BJ (cell line): ENCODE measurements at places on chromosomes 12 and 14. TPM values are rescaled to one million over a fixed set of nuclear protein-coding genes. Genes with fewer than 3 reads are reported as not detected.

- DNase-seq, result no peak
Measured at GRCh38 chr14:104113631-104114420, 24.6 kb upstream of the KIF26A start.

- DNase-seq, result no peak
Measured at GRCh38 chr12:57173089-57173488, 25.7 kb upstream of the LRP1-AS start.

DNA sequence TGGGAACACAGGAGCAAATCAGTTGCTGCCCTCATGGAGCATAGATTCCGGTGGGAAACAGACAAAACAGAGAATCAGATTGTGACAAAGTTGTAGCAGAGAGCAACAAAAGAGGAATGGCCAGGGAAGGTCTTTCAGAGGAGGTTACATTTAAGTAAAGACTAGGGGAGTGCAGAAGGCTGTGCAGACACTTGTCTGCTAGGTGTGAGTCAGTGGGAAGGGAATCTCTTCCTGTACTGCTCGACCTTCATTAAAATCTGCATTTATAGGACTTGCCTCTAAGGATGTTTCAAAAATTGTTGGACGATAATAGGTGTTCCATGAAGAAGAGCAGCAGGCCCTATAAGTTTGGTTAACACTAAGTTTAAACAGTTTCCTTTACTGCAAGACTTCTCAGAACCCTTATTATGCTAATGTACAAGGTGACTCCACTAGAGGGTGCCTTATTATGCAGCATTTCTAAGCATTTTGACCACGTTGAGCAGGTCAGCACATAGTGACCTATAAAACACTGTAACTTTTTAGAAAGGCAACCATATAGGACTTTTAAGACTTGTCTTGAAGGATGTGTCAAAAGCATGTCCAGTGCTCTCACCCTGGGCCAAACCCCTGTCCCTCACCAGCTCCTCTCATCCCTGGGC lies 91.8 kb upstream of the RIC8B start:
- no peak for DNase-seq

Gene TMPRSS12
- not detected in 2 replicates for polyA plus RNA-seq

DNA sequence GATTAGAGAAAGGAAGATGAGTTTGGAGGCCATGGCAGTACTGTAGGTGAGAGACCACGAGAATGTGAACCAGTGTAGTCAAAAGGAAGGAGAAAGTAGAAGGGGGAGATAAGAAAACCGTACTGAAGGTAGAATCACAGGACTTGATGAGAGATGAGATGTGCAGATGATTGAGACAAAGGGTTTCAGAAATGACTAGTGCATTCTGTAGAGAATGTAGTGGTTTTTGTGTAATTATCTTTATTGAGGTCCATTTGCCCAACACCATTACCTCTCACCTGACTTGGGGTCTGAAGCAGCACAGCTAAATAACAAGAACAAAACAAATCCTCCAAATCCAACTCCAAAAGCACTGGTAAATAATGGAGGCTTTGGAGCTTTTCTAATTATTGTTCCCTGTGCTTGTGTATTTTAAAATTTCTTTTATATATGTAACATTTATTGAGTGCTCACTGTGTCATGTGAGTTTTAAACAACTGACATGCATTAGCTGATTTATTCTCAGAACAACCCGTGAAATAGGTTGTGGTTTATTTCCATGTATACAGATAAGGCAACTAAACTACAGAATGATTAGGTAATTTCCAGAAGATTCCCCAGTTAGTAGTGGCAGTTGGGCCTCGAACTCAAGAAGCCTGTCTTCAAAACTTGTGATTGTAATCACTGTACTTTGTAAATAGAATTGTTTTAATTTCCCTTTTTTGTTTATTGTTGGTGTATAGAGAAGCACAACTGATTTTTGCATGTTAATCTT lies 390.0 kb downstream of the AEBP2 start:
- no peak for DNase-seq

- DNase-seq, result no peak
Measured at GRCh38 chr12:86911973-86912372, 655.8 kb upstream of the MGAT4C start.

DNA sequence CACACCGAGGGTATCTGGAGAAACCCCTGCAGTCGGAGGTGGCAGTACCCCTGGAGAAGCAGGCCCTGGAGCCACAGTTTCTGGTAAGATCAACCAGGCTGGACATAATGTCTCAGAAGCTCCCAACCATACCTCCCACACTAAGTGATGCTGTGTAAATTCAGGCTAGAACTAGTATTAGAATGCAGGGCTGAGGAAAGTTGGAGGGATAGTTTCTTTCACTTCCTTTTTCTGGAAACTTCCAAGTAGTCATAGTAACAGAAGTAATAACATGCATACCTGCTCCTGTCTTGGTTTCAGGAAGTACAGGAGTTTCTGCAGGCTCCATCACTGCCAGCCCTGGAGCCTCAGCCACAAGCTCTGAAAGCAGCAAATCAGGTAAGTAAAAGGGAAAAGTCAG lies 228.1 kb upstream of the CNTN1 start:
- DNase-seq, result no peak

GRCh38 chr12:89038831-89039512 lies 313.3 kb downstream of the DUSP6 start:
- no peak for DNase-seq

Gene KRT77
- not detected in 2 replicates for polyA plus RNA-seq

DNA sequence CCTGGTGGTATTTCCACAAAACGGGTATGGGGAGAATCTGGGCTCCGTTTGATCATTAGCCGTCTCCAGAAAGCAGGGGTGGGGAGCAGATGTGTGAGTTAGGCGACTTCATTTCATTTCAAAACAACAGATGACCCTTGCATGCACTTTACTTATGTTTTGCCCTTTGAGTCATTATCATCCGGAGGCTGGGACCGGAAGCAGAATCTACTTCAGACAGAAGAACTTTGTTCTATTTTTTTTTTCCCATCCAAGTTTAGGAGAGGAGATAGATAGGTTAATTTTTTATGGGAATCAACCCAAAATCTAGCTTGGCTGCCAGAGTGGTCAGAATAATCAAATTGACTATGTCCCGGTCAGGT lies 31.3 kb upstream of the CMAS start:
- DNase-seq, result no peak

DNA sequence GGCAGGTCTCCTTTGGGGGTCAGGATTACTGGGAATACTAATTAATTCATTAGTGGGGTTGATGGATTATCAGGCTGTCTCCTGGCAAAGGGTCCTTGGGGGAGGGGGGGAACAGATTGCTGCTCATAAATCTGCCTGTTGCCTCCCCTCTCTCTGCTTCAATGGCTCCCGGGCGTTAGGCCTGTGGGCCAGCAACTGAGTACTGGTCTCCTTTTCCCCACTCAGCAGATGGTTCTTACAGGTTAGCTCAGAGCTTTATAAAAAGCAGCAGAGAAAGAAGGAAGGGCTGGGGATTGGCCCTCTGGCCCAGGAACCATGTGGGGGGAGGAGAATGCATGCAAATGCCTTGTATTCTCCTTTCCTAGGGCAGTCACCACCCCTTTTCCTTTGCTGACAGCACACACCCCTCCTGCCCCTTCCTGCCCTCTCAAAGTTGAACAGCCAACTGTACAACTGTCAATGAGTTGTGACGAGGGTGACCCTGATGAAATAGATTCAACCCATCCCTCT lies 2.3 kb upstream of the NEUROD4 start:
- no peak for DNase-seq

Gene RDH12
- polyA plus RNA-seq, result not detected in 2 replicates

- no peak for DNase-seq
Measured at GRCh38 chr12:121145221-121145620, 12.5 kb downstream of the P2RX7 start.

DNA sequence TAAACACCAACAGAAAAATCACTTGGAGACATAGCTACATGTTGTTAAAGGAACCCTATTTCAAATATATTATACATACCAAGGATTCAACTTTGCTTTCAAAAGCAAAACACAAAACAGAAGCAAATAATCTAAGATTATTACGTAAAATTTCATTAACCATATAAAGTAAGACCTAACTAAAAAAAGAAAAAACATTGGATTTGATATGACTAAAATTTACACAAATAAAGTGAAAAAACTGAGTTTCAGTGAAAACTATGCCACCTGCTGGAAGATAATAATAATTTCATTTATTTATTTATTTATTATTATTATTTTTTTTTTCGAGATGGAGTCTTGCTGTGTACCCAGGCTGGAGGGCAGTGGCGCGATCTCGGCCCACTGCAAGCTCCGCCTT lies 45.2 kb downstream of the WDHD1 start:
- no peak for DNase-seq

DNA sequence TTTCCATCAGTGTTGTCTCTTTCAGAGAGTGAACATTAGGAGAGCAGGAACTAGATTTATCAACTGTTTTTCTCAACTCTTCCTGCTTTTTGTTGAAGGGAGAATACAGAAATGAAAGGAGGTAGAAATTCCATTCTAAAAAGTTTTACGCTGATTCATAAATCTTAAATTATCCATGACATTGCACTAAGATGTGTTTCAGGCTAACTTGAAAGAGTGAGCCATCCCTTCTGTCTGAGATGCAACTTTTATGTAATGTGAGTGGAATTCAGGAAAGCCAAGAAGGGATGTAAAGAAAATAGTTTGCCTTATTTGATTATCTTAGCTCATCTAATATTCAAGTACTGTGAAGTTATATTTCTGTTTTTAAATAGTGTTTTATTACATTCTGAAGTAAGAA lies 349.5 kb upstream of the RGS6 start:
- DNase-seq, result no peak

DNA sequence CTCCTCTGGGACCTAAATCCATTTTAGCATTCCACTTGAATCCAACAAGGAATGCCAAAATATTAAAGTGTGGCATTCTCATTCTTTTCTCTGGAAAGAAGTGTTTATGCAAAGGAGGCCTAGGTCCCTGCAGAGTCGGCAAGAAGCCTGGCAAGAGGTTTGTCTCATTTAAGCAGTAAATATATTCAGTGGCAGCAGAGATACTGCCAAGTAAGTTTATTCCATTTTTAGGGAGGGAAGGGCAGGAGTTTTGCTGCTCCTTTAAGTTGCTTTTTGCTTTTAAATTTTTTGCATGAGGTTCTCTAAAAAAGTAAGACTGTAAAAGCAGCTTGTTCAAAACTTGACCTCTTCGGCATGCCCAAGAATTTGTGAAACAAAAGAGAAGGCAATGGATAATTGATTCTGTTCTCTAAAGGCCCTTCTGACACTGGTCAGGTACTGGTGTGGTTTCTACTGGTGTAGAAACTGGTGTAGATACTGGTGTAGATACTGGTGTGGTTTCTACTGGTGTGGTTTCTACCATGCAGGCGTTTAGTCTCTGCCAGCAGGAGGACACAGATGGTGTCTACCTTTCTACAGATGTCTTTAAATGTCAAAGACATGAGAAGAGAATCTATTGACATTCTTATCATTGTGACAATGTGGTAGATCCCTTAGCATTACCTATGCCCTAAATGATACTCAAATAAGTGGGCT lies 107.3 kb downstream of the SAMD4A start:
- no peak for DNase-seq

GRCh38 chr12:15863372-15863771 lies 18.8 kb upstream of the STRAP start:
- no peak for DNase-seq

DNA sequence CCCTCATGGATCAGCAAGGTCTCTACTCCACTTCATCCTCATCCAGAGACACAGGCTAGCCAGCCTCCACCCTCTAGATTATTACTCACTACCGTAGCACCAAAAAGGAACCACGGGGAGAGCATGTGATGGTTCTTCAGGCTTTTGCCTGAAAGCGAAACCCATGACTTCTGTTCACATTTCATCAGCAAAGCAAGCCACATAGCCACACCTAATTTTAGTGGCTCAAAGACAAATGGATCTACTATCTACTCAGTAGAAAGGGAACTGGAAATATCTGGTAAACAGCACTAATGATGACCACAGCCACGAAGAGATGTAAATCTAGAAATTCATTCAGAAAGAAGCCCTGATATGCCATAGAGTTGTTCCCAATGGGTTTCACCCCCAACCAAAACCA lies 51.4 kb downstream of the VCPKMT start:
- no peak for DNase-seq

GRCh38 chr12:22682663-22683062 lies 57.7 kb downstream of the ETNK1 start:
- no peak for DNase-seq

GRCh38 chr12:55246159-55246558 lies 1.8 kb downstream of the OR6C74 start:
- DNase-seq, result no peak

- DNase-seq, result no peak
Measured at GRCh38 chr12:76634133-76634532, 74.6 kb upstream of the OSBPL8 start.

- no peak for DNase-seq
Measured at GRCh38 chr12:62434494-62435302, 31.9 kb upstream of the MON2 start.

- no peak for DNase-seq
Measured at GRCh38 chr14:27253966-27254365, 656.1 kb upstream of the NOVA1 start.

GRCh38 chr12:57520053-57520818 lies at the start of gene DDIT3:
Gene DDIT3 (minus strand): TSS chr12:57520514. CDS start chr12:57517406, 3,108 bp downstream.
- peak; percentile 92 for DNase-seq

- no peak for DNase-seq
Measured at GRCh38 chr12:52662918-52663229, 10.9 kb upstream of the KRT2 start.

GRCh38 chr14:96039633-96040311 lies 610 bp downstream of the C14orf132 start:
- no peak for DNase-seq

DNA sequence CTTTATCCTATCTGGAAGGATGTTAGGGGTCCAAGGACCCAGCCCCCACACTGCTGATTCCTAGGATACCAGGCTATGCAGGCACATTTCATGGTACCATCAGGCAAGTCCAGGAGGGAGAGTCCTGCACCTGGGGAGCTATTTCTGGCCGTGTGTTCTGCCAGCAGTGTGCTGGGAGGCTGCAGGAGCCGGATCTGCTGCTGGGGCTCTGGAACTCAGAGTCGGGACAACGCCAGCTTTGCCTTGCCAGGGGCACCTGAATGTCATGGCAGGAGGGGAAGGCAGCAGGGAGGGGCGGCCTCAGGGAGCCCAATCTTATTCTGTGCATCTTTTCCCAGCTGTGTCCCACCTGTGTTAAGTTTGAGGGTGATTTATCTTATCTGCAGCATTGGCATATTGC lies 17.8 kb downstream of the SRRM4 start:
- no peak for DNase-seq

Gene INHBE
- 23.1 and 23.9 TPM in 2 replicates for polyA plus RNA-seq

DNA sequence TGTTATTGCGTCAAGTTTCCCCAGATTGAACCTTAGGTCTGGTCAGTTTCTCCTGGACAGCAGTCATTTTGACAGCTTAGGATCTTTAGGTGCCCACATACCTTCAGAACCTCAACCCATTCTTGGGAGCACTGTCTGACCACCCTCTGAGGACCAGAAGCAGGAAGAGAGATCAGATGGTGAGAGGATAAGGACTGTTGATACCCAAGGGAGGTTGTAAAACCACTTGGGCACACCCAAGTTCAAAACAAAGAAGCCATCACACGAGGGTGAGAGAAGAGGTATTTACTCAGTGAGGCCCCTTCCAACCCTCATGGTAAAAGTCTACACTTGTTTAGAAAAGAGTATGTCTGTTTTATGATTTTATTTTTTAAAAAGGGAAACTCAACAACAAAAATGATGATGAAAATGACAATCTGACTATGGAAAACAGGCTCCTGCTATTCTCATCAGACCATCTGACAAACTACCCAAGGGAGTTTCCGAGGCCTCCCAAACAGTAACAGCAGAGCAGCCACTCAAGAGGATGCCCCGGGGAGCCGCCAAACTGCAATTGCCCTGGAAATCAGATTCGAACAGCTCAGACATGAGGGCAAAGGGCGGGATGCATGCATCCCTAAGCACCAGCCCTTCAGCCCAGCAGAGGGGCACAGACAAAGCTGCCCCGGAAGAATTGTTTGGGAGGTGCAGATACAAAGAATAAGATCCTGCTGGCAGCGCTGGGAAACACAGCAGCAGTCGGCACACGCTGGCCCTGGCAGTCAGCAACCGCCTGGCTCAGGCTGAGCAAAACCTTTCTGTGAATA lies 162.6 kb upstream of the PLEKHG7 start:
- DNase-seq, result no peak

Gene TOMM20L
- not detected in 2 replicates for polyA plus RNA-seq
